ENCODE measurements at places on chromosomes 11 and 22.

GRCh38 chr11:29018631-29019030 is 910.4 kb downstream of the METTL15 start:
- no peak for DNase-seq

DNA sequence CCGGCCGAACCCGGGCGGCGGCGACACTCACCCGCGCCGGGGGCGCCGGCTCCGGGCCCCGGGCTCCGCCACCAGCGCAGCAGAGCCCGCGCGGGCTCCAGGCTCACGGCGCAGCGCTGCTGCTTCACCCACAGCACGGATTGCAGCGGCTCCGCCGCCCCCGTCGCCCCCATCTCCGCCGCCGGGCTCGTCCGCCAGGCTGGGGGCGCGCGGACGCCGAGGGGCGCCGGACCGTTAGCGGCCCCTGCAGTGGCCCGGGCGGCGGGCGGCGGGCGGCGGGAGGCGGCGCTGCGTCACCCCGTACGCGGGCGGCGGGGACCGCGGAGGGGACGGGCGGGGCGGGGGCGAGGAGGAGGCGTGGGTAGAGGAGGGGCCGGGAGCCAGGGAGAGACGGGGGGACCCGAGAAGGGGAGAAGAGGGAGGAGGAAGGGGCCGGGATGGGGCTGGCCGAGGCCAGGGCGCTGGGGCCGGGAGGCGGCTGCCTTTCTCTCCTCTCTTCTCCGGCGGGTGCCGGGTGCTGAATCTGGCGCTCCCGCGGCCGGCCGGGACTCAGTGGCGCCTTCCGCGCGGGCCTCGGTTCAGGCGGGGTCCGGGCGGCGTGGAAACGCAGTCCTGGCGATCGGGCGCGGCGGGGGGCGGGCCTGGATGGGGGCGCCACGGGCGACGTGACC is at the start of gene CERK:
TSS of gene CERK (minus strand) at position 277 of the 671 bp plus-strand sequence. CDS start at position 173, 104 bp downstream.
- DNase-seq: no peak

GRCh38 chr11:4044976-4045646 is 49.5 kb upstream of the RRM1 start:
- no peak for DNase-seq

DNA sequence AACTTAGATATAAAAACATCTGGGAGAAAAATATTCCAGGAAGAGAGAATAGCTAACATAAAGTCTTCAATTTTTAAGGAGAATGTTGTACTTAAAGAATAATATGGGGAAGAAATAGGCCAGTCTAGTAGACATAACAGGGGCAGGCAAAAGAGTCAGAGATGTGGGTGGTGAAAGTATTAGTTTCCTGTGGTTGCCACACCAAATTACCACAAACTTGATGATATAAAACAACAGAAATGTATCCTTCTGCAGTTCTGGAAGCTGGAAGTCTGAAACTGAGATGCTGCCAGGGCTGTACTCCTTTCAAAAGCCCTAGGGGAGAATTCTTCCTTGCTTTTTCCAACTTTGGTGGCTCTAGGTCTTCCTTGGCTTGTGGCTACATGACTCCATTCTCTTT is 1309.7 kb downstream of the LRRC4C start:
- no peak for DNase-seq

DNA sequence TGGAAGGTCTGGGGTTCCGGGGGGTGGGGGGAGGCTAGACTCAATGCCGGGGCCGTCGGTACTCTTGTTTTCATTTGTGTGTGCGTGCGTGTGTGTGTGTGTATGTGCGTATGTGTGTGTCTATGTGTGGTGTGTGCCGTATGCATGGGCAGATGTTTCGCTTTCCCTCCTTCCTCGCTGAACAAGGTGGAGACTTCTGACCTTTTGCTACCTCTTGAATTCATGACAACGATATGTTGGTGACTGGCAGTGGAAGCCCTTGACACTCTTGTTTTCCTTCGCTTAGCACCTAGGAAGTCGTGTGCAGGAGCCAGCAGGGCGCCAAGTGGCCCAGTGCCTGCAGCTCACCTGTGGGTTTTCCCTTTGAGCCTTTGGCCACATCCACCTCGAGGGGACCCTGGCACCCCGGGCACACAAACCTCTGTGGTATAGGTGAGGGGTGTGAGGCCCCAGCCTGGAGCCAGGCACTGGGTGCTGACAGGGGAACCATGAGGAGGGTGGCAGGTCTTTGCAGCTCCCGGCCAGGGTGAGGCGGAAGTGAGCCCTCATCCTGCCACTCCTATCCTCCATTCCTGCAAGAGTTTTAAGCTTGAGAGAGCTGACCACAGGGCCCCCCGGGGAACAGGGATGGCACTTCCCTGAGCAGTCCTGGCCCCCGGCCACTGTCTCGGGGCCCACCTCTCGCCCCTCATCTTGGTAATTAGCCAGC is 19.3 kb upstream of the TMEM191C start:
- DNase-seq: no peak

DNA sequence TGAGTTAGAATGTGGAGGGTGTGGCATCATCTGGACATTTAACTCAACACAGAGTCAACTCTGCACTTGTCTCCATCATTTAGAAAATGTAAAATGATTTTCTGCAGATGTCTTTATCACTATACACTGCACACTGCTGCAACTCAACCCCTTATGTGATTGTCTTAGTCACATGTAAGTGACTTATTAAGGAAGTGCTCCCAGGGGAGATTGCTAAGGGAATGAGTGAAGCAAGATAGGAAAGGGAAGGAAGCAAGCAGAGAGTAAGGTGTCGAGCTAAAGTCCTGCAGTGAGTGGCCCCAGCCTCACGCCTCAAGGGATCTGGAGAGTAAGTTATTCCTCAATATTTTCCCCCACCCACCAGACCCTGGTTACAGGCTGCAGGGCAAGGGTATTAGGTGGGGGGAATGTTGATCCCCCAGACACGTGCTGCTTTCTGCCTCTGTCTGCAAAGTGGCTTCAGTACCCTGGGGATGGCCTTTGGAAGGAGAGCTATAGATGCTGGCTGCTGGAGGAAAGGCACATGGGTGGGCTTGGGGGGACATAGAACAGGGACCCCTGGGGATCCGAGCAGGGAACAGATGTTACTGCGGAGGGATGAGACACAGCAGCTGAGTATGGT is 7.2 kb upstream of the CBX6 start:
- peak; percentile 43 for DNase-seq

DNA sequence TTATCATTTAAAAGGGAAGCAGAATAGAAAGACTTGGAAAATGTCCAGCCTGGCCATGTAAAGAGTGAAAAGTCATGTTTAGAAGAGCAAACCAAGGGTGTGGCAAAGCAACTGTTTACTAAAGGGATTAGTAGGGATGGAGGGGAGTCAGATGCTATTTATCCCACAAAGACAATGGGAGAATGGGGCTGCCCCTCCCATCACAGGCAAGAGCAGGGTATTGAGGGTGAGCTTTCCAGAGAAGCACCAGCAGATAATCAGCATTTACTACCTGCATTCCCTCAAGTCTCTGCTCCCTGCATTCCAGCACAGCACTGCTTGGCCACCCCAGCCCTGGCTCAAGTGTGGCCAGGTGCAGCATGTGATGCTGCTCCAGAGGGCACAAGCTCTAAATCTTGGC is 18.5 kb upstream of the QSER1 start:
- no peak for DNase-seq

- DNase-seq: no peak
These were observed 1.9 kb downstream of the ELMOD1 start for GRCh38 chr11:107592813-107593212.

- DNase-seq: no peak
These were observed 1.4 kb downstream of the CDKN1C start for GRCh38 chr11:2883979-2884815.

GRCh38 chr22:40077646-40078016 is 82.9 kb downstream of the FAM83F start:
- DNase-seq: no peak

GRCh38 chr11:10351765-10352641 is 47.1 kb downstream of the ADM start:
- no peak for DNase-seq

- DNase-seq: peak; percentile 60
These were observed 81.4 kb upstream of the AKIP1 start for GRCh38 chr11:8829556-8829955.

- DNase-seq: no peak
These were observed 678.6 kb upstream of the ANO5 start for GRCh38 chr11:21514316-21514715.

DNA sequence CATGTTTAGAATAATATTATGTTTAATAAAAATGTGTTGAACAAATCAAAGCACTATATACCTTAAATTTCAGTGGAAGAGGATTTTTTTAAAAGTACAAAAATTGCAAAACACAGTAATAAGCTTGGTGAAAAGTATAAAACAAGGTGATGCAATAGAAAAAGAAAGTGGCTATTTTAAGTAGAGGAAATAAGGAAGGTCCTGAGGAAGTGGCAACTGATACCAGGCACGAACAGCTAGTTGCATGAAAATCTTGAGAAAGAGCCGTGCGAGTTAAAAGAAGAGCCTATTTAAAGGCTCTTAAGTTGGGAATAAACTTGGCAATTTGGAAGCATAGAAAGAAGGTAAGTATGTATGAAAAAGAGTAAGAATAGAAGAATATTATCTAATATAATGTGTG is 1679.3 kb downstream of the LRRC4C start:
- DNase-seq: peak; percentile 89

DNA sequence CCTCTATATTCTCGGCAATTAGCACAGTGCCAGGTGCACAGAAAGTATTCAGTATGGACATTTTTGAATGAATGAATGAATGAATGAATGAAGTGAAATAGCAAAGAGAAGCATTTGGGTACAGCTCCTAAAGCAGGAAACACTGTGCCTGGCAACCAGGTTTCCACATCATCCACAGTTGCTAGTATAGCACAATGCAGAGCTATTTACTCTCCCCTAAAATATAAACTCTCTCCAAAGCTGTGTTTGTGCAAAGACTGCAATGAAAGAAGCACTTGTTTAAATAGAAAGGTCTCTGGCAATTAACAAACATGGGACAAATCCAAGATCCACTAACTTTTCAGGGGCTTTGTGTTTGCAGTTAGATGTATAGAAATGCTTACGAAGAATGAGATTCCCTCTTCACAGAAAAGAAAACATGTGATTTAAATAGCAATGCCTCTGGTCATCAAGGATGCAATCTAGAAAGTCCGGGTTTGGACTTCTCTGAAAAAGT is 103.0 kb upstream of the OPCML start:
- DNase-seq: no peak

DNA sequence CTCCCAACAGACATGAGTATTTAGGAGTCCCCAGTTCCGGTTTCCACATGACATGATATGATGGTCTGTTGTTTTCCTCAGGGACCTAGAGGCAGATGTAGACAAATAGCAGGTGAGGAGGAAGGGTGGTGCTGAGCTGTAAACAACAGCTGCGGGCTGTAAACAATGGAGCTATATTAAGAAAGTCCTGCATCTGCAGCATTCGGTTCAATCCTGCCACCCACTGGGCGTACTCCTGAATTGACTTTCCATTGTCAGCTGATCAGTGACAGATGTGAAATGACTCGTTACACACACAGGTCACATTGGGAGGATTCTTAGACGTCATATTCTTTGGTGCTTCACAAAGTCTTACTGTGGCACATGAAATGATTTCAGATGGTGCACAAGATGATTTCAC is 26.8 kb upstream of the RAG1 start:
- DNase-seq: peak; percentile 55

GRCh38 chr11:78149646-78150045 is 10.2 kb upstream of the ALG8 start:
- DNase-seq: peak; percentile 52

DNA sequence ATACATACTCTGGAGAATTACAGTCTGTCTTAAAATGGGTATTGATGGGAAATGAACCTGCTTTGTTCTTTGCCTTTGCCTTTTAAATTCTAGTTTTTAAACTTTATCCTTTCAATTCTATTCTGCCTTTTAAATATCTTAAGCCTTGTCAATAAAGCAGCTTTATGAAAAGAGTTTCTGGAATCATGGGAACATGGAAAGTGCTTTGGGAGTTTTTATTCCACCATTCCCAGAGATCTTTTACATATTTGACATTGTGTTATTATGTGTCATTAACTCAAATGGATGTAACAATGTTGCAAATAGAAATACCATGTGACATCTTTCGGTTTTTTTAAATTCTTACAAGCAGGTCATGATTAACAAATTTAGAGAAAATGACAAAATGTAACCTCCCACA is 555.7 kb upstream of the ANO3 start:
- no peak for DNase-seq

DNA sequence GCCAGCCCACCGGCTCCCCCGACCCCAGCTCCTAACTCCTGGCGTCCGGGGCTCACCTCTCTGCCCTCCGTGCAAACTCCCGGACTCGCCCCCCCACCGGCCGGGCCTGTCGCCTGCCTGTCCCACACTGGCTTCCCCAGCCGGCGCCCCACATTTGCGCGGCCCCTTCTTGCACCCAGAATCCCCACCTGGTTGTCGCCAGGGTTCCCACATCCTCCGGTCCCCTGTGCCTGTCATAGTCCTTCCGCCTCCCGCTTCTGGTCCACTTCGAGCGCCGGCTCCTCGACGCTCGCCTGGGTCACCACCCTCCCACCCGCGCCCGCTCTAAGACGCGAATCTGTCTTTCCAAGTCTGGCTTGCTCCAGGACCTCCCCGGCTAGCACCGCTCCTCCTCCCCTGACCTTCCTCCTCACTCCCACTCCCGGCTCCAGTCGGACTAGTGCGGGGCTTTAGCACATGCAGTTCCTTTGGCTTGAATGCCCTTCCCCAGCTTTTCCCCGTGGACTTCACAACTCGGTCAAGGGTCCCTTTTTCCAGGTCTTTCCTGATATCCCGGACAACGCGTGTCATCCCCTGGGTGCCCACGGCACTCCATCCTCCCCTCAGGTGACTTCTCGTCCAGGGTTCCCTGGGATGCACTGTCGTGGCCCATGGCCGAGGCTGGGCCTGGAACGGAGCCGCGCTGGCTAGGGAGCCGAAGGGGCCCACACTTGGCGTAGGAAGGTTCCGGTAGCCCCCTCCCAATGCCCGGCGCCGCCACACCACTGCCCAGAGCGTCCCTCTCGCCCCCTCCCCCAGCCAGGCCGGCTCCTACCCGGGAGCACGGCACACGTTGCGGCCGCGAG is 635 bp downstream of the SCARF2 start:
- DNase-seq: no peak

All from MV-4-11 (cell line).